ENCODE measurements at places on chromosomes 11 and 22.

DNA sequence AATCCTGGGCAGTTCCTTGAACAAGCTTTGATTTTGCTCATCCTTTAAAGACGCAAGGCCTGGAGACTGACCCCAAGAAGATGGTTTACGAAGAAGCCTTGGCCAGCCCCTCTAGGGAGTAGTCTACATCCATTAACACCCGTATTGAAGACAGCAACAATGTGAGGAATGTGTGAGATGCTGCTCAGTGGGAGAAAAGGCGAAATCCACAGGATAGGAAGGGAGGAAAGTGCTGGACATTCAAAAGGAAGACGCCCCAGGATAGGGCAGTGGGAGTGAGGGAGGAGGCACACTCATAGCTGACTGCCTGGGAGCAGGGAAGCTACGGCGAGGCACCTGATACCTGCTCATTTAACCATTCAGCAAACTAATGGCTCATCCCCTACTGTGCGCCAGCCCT, 114.1 kb downstream of the RRAS2 start:
- no peak for DNase-seq

GRCh38 chr11:69327741-69328191, 33.8 kb downstream of the MYEOV start:
- no peak for DNase-seq

- DNase-seq: no peak
Observed at GRCh38 chr11:111941963-111942362, 4.8 kb downstream of the DIXDC1 start.

GRCh38 chr11:44606472-44606871, 41.0 kb downstream of the CD82 start:
- no peak for DNase-seq

GRCh38 chr11:16363706-16364105, 7.4 kb upstream of the SOX6 start:
- DNase-seq: no peak

Measured in fibroblast of gingiva (primary cell).